ENCODE measurements at places on chromosomes 3 and 15.

- peak; percentile 93 for DNase-seq
These were observed 436.5 kb upstream of the TBL1XR1 start for GRCh38 chr3:177633671-177634207.

GRCh38 chr3:104132566-104133403 lies 1233.9 kb upstream of the ALCAM start:
- DNase-seq: no peak

GRCh38 chr3:100403362-100404249 lies 2.3 kb downstream of the LNP1 start:
- DNase-seq: no peak

DNA sequence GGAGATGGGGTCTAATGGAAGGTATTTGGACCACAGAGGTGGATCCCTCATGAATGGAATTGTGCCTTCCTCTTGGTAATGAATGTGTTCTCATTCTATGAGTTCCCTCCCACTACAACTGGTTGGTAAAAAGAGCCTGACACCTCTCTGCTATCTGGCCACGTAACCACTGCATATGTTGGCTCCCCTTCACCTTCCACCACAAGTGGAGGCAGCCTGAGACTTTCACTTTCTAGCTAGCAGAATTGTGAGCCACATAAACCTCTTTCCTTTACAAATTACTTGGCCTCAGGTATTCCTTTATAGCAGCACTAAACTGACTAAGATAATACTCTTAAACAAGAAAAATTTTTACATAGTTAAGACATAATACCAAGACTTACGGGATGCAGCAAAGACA lies 155.3 kb downstream of the NR1I2 start:
- peak; percentile 52 for DNase-seq

GRCh38 chr3:112377568-112378071 lies 44.7 kb downstream of the CD200 start:
- peak; percentile 85 for DNase-seq

Measured in amniotic epithelial cell (primary cell).